Stimulated activated CD4-positive, alpha-beta T cell treated with anti-CD3 and anti-CD28 coated beads, Interleukin-2, amount 100 ng/mL, for 4 hours (primary cell): ENCODE measurements at places on chromosomes 1 and 21.
A peak's percentile ranks its signal among the peaks of the same experiment; 100 is the strongest.

- peak; percentile 53 for DNase-seq
These were observed 9.8 kb downstream of the RAP1GAP start for GRCh38 chr1:21659099-21659923.

- DNase-seq: no peak
These were observed 351.8 kb upstream of the FMN2 start for GRCh38 chr1:239739919-239740318.

- DNase-seq: no peak
These were observed 388.6 kb upstream of the NEGR1 start for GRCh38 chr1:72670902-72671301.

DNA sequence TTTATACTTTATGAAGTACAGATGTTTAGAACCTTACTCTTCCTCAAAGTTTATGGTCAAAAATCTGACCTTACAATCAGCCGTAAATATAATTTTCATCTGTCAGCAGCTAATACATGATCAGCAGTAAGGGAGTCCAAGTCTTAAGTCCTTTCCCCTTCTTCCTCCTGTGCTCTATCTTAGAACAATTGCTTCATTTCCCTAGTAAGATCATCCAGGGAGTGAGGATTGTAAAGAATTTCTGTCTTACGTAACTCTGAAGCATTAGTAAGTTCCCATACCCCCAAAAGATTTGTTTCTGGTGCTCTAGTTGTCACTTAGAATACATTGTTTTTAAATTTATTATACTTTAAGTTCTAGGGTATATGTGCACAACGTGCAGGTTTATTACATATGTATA is 2.1 kb downstream of the SETDB1 start:
- DNase-seq: no peak

DNA sequence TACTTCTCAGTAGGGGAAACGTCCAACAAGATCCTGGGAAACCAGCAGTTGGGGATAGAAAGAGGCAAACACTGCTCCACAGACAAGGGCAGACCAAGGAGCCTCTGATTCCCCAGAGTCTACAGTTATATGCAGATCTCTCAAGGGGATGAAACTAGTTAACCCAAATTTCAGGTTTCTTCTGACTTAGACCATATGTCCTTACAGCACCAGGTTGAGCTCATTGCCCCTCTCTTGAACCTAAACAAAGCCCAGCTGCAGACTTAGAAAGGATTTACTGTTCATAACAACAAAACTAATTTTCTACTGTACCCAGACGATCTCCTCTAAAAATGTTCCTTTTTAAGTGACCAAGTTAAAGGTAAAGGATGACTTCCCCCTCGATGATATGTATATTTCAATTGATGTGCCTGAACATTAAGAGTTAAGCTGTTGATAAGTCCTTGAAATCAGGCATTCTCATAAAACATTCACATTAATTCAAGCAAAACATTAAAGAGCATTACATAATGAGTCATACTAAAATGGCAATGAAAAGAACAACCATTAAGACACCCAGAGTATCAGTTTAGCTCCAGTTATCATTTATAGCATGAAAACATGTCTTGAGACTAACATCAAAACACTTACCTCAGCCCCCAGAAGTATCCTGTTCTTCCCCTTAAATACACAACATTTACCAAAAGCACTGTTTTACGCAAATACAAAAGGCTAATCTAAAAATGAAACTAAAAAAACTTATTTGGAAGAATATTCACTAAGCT is 24.1 kb downstream of the SMYD3 start:
- DNase-seq: no peak
